ENCODE measurements at places on chromosomes 2 and 18.

GRCh38 chr2:213281156-213281555 is 3.1 kb upstream of the SPAG16 start:
- no peak for DNase-seq

GRCh38 chr18:45073556-45073955 is 392.9 kb downstream of the SETBP1 start:
- no peak for DNase-seq

DNA sequence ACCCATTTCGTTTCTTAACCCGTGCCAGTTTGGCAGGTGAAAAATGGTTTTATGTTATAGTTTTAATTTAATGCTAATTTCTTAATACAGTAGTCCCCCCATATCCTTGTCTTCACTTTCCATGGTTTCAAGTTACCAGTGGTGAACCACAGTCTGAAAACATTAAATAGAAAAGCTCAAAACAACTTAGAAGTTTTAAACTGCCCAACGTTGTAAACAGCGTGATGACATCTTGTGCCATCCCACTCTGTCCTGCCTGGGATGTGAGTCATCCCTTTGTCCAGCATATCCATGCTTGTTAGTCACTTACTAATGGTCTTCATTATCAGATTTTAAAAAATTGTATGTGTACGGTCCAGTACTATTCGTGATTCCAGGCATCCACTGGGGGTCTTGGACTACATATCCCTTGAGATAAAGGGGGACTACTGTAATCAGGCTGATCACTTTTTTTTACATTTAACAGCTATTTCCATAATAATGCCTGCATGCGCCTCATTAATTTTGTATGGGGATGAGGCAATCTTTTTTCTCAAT is 31.9 kb downstream of the SLC66A3 start:
- DNase-seq, result no peak

DNA sequence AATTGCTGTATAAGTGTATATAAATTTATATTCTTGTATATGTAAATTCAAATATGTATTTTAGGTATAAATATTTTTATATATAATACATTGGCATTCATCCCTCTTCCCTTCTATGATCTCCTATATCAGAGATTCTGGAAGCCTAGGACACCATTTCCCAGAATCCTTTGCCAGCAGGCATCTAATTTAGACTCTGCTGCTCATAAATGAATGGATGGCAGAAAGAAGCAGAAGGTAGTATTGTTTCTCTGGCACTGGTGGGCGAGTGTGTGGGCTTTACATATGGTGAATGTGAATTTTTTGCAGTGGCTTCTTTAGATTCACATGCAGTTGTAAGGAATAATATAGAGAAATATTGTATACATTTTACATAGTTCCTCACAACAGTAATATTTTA is 215.2 kb upstream of the THSD7B start:
- no peak for DNase-seq

- no peak for DNase-seq
Observed at GRCh38 chr2:1856475-1856874, 112.2 kb upstream of the PXDN start.

DNA sequence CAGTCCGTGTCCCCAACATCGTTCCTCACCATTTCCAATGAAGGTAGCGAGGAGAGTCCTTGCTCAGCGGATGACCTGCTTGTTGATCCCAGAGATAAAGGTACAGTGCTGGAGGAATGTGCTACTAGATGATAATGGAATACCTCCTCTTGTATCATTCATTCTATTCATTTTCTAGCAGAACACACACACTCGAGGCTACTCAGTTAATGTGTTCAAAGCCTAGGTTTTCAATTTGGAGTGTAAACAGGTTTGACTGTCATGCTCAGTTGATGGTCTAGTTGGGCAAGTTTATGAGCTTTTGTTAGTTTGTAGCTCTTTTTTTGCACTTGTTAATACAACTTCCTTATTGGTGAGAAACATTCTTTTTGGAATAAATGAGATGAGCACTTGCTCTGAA is 114.2 kb downstream of the ICA1L start:
- DNase-seq, result no peak

DNA sequence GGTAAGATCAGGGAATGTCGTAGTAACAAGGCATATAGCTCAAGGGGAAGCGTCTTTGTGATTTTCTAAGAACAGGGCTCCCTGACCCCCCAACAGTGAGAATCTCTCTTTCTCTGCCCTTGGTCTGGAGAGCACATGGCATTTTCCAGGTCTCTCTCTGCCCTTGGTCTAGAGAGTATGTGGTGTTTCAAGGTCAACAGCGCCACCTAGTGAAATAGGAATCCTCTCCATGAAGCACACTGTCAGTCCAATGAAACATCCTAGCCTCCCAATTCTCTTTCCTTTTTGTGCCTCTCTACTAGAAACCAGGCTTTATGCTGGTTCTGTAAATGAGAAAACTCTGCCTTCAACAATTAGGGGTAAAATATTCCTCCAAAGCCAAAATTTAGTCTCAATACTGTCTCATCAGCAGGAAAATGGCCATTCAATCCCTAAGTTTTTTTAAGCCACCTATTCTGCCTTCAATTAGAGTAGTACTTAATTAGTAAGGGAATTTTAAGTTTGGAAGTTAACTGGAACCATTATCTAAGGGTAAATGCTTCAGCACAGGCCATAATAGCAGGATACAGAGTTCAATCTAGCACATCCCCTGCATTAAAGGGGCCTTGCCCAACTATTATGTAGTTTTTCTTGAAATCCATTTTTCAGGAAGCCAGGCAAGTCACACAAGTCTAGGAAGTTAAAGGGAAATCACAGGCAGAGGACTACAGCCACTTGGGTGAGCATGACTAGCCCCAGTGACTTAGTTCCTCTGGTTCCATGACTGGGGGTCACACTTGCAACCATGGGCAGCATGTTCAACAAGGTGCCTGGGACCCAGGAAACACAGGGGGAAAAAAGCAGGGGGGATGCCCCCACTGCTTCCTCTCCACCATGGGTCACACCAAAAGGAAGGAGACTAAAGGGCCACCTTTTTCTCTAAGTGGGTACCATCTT is 12.4 kb downstream of the DYM start:
- no peak for DNase-seq

DNA sequence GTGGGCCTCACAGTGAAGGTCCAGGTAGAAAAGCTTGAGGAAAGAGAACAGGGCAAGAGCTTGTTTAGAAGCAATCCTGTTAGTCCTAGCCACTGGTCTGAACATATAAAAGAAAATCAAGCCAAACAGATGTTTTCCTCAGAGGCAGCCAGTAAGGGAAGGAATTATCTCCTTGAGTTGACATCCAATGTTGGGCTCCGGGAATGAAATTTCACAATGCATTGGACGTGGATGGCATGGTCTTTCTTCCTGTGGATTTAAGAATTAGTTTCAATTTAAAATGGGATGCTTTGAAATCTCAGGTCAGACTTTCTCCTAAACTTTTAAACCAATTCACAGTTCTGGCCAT is 92.1 kb downstream of the ACKR3 start:
- DNase-seq, result no peak

- DNase-seq, result no peak
Observed at GRCh38 chr2:178448968-178449661, 1.9 kb downstream of the PRKRA start.

DNA sequence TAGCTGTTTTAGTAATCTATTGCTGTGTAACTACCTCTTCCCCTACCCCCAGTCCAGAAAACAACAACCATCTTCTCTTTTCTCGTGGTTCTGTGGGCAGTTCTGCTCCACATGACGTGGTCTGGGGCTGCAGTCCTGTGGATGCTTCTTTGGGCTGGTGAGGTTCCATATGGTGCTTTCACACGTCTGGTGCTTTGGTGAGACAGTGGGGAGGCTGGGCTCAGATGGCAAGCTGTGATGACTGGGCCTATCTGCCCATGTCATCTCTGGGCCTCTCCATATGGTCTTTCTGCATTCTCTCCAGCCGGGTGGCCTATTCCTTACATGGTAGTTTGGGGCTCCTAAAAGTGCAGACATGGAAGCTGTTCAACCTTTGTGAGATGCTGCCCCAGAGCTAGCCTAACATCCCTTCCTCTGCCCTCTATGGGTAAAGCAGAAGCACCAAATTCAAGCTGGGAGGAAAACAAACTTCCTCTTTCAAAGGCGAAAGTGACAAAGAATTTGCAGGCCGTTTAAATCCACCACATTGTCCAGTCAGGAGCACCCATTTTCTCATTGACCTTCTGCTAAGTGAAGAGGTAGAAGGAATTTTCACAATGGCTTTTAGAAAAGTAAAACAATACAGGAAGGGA is 68.3 kb upstream of the IL1R1 start:
- no peak for DNase-seq

- DNase-seq, result no peak
Observed at GRCh38 chr18:63579616-63580015, 7.5 kb upstream of the SERPINB13 start.

DNA sequence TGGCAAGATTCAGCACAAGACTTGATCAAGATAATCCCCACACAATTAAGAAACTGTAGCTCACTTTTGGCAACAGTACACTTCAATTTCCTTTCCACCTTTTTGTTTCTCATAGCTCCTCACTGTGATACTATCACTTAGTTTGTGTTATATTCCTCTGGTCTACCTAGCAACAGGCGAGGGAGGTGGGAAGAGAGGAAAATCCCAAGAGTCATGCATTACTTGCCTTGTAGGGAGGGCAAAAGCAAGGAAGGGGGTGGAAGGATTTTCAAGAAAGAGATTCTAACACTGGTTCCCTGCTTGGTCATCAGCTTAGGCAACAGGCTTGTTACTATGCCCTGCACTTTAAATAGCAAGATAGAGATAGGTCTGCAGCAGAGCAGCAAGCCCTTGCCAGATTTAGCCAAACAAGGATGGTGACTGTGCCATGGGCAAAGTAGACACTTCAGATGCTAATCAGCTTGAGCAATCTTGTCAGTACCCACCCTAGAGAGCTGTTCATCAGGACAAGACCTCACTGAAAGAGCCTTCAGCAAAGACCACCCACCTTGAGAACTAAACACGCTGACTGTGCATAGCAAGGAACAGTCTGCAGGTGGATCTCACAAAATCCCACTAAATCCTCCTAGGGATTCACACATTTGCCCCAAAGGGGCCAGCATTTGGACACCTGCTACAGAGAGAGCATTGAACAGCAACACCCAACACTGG is 134.6 kb downstream of the MBD2 start:
- DNase-seq, result peak; percentile 50

- no peak for DNase-seq
Observed at GRCh38 chr2:191025135-191025534, 11.2 kb upstream of the STAT1 start.

DNA sequence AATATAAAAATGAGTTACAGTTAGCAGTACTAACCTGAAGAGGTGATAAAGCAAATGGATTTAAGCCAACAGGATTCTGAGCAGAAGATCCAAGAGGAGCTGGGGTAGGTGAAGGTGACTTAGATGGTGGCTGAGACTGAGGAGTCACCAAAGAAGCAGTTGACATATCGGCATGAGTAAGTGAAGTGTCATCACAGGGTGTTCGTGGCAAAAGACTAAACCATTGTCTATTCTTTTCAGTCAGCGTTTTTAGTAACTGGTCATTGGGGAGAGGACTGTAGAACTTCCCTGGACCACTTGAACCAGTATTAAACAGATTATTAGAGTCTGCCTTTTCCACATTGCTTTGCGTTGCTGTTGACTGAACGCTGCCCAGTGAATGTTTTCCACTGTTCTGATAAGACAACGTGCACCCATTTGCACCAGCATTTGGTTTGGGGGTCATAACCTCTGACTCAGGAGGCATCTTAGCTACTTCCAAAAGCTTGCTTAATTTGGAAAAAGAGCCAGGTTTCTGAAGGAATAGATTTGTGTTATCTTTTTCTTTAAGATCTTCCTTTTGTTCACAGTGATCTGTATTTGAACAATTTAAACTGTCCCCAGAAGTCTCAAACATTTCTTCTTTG is 63.3 kb upstream of the WDSUB1 start:
- DNase-seq, result no peak

DNA sequence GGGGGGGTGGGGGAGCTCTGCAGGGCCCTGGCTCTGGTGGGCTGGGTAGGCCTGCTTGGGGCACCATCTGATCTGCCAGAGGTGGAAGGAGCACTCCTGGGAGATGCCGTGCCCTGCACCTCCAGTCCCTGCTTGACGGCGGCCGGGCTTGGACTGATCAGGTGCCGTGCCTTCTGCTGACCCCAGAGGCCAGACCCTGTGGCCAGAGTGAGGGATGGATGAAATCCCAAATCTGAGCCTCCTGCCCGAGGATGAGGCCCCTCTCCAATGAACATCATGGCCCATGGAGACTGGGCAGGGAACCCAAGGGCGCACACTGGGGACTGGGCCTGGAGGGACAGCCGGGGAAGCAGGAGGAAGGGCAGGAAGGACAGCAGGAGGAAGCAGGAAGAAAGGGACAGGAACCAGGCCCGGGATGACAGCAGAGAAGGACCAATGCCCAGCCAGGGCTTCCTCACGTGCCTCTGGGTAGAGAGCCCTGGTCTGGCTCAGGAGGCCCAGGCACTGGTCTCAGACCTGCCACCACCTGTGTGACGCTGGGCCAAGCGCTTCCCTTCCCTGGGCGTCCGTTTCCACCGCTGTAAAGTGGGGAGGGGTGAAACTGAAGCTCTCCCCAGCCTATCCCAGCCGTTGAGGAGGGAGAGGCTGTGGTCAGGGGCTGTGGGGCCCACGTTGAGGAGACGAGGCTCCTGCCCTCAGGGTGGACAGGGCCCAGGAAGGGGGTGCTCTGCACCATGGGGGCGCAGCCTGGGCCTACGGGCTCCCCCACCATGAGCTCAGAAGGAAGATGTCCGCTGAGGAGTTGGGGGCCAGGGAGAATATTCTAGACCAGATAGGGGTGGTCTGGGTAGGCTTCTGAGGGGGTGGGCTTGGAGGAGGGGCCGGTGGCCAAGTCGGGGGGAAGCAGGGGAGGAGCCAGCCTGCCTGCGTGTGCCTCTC is 1.0 kb upstream of the GPR35 start:
- no peak for DNase-seq

DNA sequence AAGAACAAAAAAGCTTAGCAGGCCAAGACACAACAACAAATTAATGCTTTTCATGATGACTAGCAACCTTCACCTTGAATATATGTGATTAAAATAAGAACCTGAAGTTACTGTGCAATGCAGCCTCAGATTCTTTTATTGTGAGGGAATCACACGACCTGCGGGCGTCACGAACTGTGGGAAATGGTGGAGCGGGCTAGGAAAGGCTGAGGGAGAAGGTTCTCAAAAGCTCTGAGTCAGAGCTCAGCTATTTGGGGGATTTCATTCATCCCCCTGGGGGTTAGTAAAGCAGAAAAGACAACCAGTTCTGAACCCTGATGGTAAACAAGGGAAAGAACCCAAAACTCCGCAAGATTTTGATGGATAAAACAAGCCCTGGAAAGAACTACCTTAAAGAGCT is 89.3 kb upstream of the NCKAP5 start:
- DNase-seq, result no peak

- no peak for DNase-seq
Observed at GRCh38 chr2:69279931-69280681, 106.9 kb downstream of the GFPT1 start.

- DNase-seq, result no peak
Observed at GRCh38 chr2:13596233-13596632, 879.5 kb downstream of the TRIB2 start.

DNA sequence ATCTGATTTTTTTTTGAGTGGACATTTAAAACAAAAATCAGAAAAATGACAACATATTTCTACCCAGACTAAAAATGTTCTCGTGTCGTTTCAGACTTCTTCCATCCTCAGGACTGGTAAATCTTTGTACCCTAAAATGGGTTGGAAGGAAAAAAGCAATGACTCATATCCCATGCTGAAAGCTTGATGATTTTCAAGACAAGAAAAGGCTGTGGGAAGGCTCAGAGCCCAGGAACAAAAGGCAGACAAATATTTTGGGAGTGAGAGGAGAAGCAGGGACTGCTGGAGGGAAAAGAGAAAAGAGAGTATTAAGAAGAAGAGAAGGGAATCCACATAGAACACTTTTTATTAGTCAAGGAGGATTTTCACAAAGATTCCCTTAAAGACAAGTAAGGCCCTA is 77.1 kb upstream of the CTAGE1 start:
- no peak for DNase-seq

- DNase-seq, result no peak
Observed at GRCh38 chr18:28712796-28713425, 536.0 kb upstream of the CDH2 start.
